ENCODE measurements at places on chromosomes 1 and 21. TPM values are rescaled to one million over a fixed set of nuclear protein-coding genes. Genes with fewer than 3 reads are reported as not detected.

The NUP210L gene
- total RNA-seq: not detected

The ATF6 gene
- 21.1 TPM for total RNA-seq

The ZNHIT6 gene
- 12.0 TPM for total RNA-seq

The FAM72D gene
- 2.0 TPM for total RNA-seq

GRCh38 chr1:56977910-56978309 is 12.1 kb upstream of the C8B start:
- H3K4me1 ChIP-seq: no peaks in the 10 kb centered on the region
- no peak overlapping the region for H3K27ac ChIP-seq
- no peaks in the 10 kb centered on the region for H3K27me3 ChIP-seq
- H3K36me3 ChIP-seq: no peaks in the 10 kb centered on the region

- no peak overlapping the region for H3K4me3 ChIP-seq
- no peak for DNase-seq
- H3K27me3 ChIP-seq: no peaks in the 10 kb centered on the region
- no peak overlapping the region for H3K27ac ChIP-seq
- H3K36me3 ChIP-seq: no peaks in the 10 kb centered on the region
Measured at GRCh38 chr1:111236806-111237205, 9.3 kb downstream of the CHI3L2 start.

DNA sequence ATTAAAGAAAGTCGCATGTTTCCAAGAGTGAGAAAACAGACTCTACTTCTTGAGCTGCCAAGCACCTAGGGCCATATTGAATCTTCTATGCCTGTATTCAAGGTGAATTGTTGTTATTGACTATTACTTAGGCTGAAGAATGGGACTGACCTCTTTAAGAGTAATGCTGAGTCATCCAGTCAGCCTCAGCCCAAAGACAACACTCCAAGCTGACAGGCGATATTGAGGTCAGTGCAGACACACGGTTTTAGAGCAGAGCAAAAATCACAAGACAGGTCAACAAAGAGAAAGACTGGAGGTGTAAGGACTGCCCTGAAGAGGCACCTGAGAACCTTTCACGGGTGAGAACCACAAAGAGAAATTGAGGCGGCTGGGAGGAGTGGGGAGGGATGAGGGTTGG is 146.9 kb downstream of the MIS18A start:
- no peaks in the 10 kb centered on the region for H3K27me3 ChIP-seq
- H3K4me1 ChIP-seq: peaks cover 17% of the 10 kb centered on the region
- H3K4me3 ChIP-seq: no peak overlapping the region
- H3K27ac ChIP-seq: no peak overlapping the region
- no peaks in the 10 kb centered on the region for H3K36me3 ChIP-seq

Data from vagina (tissue), 2 donors.